ENCODE measurements at places on chromosomes 3 and 15.

DNA sequence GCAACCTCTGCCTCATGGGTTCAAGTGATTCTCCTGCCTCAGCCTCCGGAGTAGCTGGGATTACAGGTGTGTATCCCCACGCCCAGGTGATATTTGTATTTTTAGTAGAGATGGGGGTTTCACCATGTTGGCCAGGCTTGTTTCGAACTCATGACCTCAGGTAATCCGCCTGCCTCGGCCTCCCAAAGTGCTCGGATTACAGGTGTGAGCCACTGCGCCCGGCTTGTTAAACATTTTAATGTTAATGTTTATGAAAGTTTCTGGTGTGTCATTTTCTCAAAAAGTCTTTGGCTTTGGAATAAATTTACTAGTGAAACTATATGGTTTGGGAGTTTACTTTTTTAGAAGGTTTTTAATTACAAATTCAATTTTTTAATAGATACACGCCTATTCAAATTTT is 698.8 kb downstream of the MECOM start:
- no peak for DNase-seq

DNA sequence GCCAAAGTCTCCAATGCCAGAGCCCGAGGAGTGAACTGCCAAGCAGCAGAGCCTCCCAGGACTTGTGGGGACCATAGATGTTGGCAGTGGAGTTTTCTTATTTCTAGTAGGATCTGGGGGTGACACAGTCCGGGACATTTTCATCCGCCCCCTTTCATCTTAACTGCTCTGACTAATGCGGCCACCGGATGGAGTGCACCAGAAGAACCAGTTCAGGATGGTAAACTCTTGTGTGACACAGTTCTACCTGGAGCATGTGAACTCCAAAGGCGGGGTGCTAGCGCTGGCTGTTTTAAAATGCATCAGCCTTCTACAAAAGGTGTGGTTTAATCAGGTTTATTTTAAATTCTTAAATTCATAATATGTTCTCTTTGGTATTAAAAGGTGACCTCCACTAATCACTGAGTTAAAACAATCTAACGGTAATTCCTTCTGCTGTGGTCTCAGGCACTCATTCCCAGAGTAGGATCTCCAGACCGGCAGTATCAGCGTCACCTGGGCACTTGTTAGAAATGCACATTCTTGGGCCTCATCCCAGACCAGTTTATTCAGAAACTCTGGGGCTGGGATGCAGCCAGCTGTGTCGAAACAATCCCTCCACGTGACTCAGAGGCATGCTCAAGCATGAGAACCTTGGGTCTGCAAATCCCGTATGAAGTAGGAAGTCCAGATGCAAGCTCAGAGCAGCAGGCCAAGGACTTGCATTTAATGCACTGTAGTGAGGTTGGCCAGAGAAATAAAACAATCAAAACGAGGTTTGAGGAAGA is 105.5 kb downstream of the GABRB3 start:
- no peak for DNase-seq

GRCh38 chr3:134797057-134797740 is 2.1 kb downstream of the EPHB1 start:
- no peak for DNase-seq

GRCh38 chr3:103112273-103112672 is 677.5 kb downstream of the ZPLD1 start:
- DNase-seq, result no peak

DNA sequence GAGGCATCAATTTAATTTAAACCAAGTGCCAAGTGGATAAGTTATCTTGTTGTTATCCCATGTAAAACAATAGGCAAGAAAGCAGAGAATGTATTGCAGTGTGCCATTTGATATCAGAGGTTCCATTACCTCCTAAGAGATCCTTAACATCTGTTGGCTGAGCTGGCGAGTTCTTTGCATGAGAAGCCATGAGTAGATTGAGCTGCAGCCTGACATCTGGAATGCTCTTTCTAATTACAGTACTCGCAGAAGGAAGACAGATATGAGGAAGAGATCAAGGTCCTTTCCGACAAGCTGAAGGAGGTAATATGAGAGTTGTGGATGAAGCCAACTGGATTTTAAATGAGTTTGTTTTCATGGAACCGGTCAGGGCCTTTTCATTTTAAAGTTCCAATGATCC is 19.4 kb downstream of the TPM1 start:
- DNase-seq, result no peak

DNA sequence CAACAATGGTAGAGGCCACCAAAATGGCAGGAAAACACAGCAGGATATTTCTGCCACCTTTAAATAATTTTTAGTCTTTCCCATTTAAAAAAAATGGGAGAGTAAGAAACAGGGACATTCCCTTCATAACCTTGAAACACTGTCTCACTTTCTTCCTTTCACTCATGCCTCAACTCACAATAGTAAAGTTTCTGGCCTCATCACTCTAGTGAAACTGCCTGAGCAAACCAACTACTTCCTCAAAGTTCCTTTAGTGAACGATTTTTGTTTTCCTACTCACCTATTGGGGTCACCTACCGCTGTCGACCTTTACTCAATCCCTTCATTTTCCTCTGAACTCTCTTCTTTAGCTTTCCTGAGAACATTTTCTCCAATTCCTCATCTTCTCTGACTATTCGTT is 33.0 kb downstream of the SHC4 start:
- no peak for DNase-seq

DNA sequence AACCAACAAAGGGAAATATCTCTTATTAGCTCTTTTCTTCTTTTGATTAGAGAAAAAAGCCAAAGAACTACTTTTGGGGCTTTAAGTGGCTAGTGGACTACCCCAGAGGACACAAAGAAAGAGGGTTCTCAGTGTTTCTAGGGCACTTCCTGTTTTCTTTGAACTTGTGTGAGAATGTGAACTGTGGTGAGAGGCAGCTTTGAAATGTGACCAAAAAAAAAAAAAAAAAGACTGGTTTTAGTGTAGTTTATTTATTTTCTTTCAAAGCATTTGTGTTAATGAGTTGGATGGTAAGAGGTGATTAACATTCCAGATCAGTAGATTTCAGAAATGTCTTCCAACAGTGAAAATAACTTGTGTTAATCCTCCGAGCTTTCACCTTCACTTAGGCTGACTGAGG is 32.4 kb downstream of the SELENOT start:
- DNase-seq, result no peak

DNA sequence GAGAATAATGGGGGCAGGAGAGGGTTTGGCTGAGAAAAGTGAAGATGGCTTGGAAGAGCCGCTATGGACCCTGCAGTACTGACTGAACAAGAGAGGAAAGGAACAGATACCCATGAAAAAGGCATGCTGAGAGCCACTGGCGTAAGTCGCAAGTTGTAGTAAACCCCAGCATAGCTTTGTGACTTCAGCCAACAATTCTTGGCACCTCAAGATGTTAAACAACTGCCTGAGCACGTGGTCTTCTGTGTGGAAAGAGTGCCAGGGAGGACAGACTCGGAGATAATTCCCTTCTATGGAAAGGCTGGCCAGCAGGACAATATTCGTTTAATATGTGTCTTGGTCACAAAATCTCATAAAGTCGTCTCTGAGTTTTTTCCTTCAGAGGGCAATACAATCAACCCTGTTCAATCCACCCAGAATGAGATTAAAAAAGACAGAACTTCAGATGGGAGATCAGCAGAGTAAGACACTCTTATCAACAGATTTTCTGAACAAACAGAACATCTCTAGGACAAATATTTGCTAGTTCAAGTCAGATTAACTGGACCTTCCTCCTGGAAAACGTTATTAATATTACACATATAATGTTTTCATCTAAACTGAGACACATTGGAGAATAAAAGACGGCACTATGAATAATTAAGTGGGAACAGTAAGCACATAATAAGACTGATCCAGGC is 49.2 kb downstream of the NEK10 start:
- no peak for DNase-seq

- no peak for DNase-seq
Measured at GRCh38 chr3:31823184-31823583, 157.9 kb downstream of the OSBPL10 start.

DNA sequence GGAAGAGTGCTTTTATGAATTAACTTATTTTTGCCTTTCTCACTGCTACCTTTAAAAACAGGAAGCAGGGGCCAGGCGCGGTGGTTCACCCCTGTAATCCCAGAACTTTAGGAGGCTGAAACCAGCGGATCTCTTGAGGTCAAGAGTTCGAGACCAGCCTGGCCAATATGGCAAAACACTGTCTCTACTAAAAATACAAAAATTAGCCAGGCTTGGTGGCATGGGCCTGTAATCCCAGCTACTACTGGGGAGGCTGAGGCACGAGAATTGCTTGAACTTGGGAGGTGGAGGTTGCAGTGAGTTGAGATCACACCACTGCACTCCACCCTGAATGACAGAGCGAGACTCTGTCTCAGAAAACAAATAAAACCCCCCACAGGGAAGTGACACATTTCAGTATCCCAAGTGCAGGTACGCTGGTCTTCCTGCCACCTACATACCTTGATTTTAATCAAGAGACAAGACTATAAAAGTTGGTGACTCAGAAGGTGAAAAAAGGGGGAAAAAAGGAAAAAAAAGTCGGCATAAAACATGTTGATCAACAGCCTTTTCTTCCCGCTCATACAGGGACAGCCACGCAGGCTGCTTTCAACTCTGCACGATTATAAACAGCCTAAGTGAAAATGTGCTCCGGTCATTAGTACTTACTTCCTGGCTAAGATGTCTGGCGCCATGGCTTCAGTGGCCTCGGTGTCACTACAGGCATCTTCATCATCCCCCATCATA is 18.8 kb downstream of the PPP1R2 start:
- DNase-seq, result no peak

GRCh38 chr15:48331796-48332641 is 790 bp downstream of the DUT start:
- DNase-seq, result peak; percentile 59

DNA sequence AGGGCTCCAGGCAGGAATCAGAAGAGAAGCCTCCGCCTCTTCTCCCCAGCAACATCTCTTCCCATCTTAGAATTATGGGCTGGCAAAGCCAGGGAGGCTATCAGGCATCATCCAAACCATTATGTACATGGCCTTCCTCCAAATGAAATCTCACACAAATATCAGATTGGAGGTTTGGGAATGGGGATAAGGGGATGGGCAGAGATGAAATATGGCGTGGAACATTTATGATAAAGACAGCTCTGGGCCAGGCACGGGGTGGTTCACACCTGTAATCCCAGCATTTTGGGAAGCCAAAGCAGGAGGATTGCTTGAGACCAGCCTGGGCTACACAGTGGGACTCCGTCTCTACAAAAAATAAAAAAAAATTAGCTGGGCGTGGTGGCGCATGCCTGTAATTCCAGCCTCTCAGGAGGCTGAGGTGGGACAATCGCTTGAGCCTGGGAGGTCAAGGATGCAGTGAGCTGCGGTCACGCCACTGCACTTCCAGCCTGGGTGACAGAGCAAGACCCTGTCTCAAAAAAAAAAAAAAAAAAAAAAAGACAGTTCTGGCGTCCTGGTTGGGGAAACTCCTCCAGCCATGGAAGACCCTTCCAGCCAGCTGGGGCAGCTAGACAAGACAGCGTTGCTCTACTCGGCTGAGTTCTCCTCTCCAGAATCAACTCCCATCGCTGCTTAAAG is 36.6 kb downstream of the CPN2 start:
- no peak for DNase-seq

DNA sequence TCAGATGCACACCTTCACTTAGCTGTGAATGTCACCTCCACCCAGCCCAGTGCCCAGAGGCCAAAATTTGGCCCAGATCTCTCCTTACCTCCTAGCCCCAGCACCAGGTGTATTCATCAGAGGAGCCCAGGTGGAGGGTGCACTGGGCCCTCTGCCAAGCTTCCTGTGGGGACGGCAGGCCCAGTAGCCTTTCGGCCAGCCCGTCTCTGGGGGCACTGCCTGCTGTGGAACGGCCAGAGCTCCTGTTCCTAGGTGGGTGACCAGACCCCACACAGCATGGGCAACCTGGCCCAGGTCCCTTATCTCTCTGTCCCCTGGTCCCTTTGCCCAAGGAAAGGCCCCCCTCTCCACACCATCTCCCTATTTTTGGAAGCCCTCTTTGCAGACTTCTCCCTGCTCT is 67.8 kb downstream of the AAGAB start:
- no peak for DNase-seq

- DNase-seq, result no peak
Measured at GRCh38 chr15:51856714-51857380, 27.4 kb downstream of the TMOD3 start.

DNA sequence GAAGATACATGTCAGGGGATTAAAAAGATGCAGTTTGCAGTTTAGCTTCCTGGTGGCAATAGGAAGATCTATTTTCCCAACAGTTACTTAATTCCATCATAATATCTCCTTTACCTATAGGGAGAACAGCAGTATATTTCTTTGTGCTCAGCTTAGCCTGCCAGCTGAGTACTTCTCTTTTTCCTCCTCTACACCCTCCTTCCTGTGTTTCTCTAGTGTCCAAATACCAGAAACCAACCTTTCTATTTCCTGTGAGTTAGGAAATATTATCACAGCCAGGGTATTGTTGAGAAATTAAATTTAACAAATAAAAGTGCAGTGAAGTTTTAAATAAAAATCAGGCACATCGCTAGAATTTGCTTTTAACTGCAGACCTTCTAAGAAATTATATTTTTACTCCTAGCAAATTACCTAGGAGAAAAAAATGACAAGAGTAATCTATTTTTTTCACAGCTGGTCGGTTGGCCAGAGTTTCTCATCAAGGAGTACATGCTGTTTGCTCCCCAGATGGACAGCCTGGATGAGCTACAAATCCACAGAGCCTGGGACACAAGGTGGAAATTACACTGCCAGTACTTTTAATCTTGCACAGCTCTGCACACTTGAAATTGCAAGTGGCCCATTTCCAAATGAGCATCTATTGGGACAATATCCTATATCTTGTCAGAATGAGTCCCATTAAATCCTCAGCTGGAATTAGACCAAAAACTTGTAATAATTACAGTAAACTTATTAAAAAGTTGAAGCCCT is 185.2 kb upstream of the CFAP20DC start:
- DNase-seq, result no peak
